ENCODE measurements at places on chromosomes 13 and 19.

DNA sequence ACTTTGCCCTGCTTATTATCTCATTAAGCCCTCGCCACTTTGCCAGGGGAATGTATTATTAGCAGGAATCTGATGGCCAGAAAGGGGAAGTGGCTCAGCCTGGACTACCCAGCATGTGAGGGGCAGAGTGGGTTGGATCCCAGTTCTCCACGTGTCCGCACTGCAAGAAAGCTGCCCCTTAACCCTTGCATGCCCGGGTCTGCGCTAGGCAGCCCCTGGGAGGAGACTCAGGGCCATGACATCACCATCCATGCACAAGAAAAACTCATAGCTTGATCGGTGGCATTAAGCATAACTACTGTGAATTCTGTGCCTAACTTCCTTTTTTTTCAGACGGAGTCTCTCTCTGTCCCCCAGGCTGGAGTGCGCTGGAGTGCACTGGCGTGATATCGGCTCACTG is 8.9 kb downstream of the CACNG8 start:
- DNase-seq: peak; percentile 68

DNA sequence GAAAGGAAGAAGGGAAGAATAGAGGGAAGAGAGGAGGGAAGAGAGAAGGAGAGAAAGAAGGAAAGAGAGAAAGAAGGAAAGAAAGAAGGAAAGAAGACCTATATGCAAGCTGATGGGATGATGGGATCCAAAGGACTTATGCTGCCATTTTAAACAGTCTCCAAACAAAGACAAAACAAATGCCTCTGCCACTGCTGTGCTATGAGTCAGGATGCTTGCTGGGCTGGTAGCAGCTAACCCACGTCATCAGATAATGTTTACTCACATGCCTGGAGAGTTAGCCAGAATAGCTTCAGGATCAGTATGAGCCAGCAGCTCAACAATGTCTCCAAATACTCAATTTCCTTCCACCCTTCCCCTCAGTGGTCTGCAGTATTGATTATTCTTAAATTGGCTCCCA is 12.0 kb upstream of the ZNF274 start:
- no peak for DNase-seq

- DNase-seq: no peak
Observed at GRCh38 chr13:28093881-28094280, 6.5 kb downstream of the FLT3 start.

DNA sequence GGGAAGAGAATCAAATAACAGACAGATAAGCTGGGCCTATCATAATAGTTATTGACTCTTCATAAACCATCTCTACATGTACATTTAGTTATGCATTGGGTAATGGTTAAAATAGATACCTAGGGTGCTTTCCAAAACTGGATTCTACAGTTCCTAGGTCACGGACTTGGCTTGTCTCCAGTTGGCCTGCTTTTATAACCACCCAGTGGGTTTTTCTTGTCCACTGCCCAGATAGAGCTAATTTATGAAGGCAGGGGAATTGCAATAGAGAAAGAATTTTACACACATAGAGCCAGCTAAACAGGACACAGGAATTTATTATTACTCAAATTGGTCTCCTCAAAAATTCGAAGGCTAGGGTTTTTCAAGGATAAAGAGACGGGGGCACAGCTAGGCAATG is 97.3 kb downstream of the FAM216B start:
- no peak for DNase-seq

DNA sequence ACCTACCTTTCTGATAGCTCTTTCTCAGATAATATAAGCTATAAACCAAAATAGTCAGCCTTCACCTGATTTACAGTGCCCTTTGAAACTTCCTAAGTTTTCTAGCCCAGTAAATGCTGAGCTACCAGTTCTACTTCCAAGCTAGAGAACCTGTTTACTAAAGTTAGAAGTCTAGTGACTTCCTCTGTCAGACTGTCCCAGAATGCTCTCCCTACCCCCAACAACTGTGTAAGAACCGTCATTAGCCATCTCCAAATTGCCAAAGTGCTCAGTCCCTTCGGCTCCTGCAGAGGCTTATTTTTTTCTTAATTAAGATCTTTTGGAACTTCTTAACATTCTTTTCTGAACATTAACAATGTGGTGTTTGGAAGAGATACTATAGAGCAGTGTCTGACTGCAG is 3.2 kb upstream of the ABCC4 start:
- DNase-seq: no peak

GRCh38 chr13:51068501-51068900 is 42.6 kb downstream of the C13orf42 start:
- DNase-seq: no peak

GRCh38 chr19:16378291-16378889 is 53.8 kb downstream of the KLF2 start:
- no peak for DNase-seq

DNA sequence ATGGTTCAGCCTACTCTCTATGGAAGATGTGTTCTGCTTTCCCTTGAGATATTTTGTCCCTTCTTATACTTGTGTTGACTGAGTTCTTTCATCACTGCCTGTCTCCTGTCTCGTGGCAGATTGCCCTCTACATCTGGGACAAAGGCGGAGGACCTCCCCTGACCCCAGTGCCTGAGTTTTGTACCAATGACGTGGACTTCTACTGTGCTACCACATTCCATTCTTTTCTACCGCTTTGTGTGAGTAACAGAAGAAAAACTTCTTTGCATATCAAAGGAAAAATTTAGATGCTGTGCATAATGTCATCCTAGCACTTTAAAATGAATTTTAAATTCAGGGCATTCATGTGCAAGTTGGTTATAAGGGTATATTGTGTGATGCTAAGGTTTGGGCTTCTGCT is 74.6 kb downstream of the B3GLCT start:
- no peak for DNase-seq

All from inflammatory macrophage treated with lipopolysaccharide for 4 hours (primary cell).